Heart left ventricle (tissue), 16 donors: ENCODE measurements at places on chromosomes 2 and 18.

DNA sequence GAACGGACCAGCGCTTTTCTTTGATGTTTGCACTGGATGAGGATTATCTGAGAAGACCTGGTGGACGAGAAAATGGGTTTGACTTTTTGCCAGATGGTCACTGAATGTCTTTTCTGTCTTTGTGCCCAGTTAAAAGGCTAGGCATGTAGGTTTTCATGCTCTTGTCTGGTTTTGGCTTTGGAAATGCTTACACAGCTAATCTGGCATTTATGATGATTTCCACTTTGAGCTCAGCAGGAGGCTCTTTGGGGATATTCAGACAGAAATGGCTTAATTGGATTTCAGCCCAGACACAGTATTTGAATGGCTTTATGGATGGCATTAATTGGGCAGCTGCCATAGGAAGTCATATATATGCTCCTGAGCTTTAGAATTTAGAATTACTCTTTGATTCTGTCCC is 59.6 kb downstream of the NCK2 start:
- no peak for DNase-seq

GRCh38 chr2:235747786-235748091 is 253.9 kb downstream of the AGAP1 start:
- no peak for DNase-seq

GRCh38 chr2:198016243-198016642 is 211.8 kb downstream of the PLCL1 start:
- no peak for DNase-seq

DNA sequence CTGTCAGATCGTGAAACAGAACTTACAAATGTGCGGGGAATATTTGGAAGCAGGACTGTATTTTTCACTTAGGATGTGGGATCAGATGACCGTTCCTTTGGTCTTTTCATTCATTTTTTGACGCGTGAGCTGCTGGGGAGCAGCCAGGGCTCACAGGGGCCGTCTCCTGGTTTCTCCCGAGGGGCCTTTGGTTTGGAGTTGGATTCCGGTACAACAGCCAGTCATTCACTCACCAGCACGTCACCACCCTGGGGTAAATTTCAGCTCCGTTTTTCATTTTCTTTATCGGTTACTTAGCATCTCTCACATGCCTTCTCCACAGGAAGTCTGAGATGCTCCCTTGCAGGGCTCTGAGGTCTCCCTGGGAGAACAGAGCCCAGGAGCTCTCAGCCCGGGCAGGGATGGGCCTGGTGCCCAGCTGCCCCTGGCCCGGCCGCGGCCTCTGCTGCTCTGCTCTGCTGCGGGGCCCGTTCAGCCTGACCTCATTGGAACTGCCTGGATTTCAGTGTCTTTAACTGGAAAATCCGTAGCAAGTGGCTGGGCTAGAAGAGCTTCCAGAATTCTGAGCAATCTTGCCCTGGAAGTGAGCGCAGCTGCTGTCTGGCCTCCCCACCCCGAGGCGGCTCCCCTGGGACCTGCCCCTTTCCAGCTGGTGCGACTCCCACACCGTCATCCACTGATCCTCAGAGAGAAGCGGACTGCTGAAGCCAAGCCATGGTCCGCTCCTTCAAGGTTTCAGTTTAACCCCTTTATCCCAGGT is 335.6 kb downstream of the EIPR1 start:
- DNase-seq = peak; percentile 69

- no peak for DNase-seq
These were observed 21.6 kb upstream of the AGXT start for GRCh38 chr2:240846873-240847595.

GRCh38 chr2:241666627-241667400 is 19.8 kb downstream of the DTYMK start:
- no peak for DNase-seq

- no peak for DNase-seq
These were observed 3.6 kb downstream of the SOX11 start for GRCh38 chr2:5695654-5696403.
